ENCODE measurements at places on chromosomes 2 and 18. TPM values are rescaled to one million over a fixed set of nuclear protein-coding genes. Genes with fewer than 3 reads are reported as not detected.

ATF2 gene
- polyA plus RNA-seq = 20.4 TPM

REG3G gene
- polyA plus RNA-seq = 0.30 TPM

ZNF519 gene
- polyA plus RNA-seq = 5.7 TPM

IL1RL1 gene
- polyA plus RNA-seq = 7.3 TPM

TFCP2L1 gene
- 0.41 TPM for polyA plus RNA-seq

MYO7B gene
- polyA plus RNA-seq = 0.51 TPM

DTNA gene
- polyA plus RNA-seq = 119 TPM

ATP6V1C2 gene
- polyA plus RNA-seq = 0.56 TPM

GAL3ST2 gene
- not detected for polyA plus RNA-seq

ING5 gene
- 39.3 TPM for polyA plus RNA-seq

DYSF gene
- polyA plus RNA-seq = 22.9 TPM

DYNAP gene
- not detected for polyA plus RNA-seq

ANKRD30B gene
- not detected for polyA plus RNA-seq

LYG2 gene
- polyA plus RNA-seq = not detected

RAB31 gene
- polyA plus RNA-seq = 77.2 TPM

BOK gene
- polyA plus RNA-seq = 95.8 TPM

SH2D6 gene
- polyA plus RNA-seq = 0.37 TPM

ATG16L1 gene
- 24.5 TPM for polyA plus RNA-seq

IDH1 gene
- 88.4 TPM for polyA plus RNA-seq

FHL2 gene
- polyA plus RNA-seq = 95.1 TPM

CAPN10 gene
- polyA plus RNA-seq = 23.3 TPM

FOXD4L1 gene
- polyA plus RNA-seq = 0.03 TPM

SFTPB gene
- polyA plus RNA-seq = not detected

COBLL1 gene
- 12.9 TPM for polyA plus RNA-seq

TBR1 gene
- polyA plus RNA-seq = not detected

CPO gene
- polyA plus RNA-seq = 0.35 TPM

HSPE1 gene
- polyA plus RNA-seq = 113 TPM

ITGB6 gene
- 4.6 TPM for polyA plus RNA-seq

HNMT gene
- 44.7 TPM for polyA plus RNA-seq

SFT2D3 gene
- polyA plus RNA-seq = 5.5 TPM

SLC9A4 gene
- 0.22 TPM for polyA plus RNA-seq

ALPP gene
- polyA plus RNA-seq = not detected

CLK1 gene
- polyA plus RNA-seq = 101 TPM

ATP8B1 gene
- polyA plus RNA-seq = 20.1 TPM

MAP3K19 gene
- polyA plus RNA-seq = not detected

POMC gene
- 4.1 TPM for polyA plus RNA-seq

TMX3 gene
- 19.9 TPM for polyA plus RNA-seq

SERPINB3 gene
- polyA plus RNA-seq = not detected

ASPRV1 gene
- 1.9 TPM for polyA plus RNA-seq

LYPD6B gene
- polyA plus RNA-seq = 5.3 TPM

LYPD6 gene
- 2.4 TPM for polyA plus RNA-seq
